ENCODE measurements at places on chromosomes 1 and 21. TPM values are rescaled to one million over a fixed set of nuclear protein-coding genes. Genes with fewer than 3 reads are reported as not detected.
A peak's percentile ranks its signal among the peaks of the same experiment; 100 is the strongest.

DNA sequence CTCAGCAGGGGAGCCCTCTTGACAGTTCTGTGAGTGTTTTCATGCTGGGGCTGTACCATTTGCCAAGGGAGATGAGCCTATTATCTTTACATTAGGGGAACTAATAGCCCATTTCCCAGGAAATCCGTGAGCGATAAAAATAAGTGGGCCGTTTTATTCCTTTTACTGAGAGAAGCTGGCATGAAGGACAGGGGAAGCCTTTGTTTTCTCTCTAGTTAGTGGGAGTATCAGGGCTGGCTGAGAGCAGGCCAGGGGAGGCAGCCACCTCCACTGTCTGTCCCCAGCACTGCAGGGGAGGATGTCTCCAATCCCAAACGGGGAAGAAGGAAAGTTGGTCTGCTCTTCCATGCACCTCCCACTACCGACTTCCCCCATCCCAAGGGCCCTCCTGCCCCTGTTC lies 2.5 kb downstream of the UBL4B start:
- H3K4me1 ChIP-seq = peaks cover 15% of the 10 kb centered on the region
- DNase-seq = no peak
- no peak overlapping the region for H3K4me3 ChIP-seq
- no peaks in the 10 kb centered on the region for H3K27me3 ChIP-seq
- H3K27ac ChIP-seq = no peak overlapping the region
- peaks cover 5% of the 10 kb centered on the region for H3K36me3 ChIP-seq

Gene LY9
- not detected for total RNA-seq

- H3K27me3 ChIP-seq = peaks cover 30% of the 10 kb centered on the region
- H3K4me1 ChIP-seq = peaks cover 22% of the 10 kb centered on the region
- H3K4me3 ChIP-seq = no peak overlapping the region
Observed at GRCh38 chr1:3404801-3405200, 49.7 kb upstream of the ARHGEF16 start.

DNA sequence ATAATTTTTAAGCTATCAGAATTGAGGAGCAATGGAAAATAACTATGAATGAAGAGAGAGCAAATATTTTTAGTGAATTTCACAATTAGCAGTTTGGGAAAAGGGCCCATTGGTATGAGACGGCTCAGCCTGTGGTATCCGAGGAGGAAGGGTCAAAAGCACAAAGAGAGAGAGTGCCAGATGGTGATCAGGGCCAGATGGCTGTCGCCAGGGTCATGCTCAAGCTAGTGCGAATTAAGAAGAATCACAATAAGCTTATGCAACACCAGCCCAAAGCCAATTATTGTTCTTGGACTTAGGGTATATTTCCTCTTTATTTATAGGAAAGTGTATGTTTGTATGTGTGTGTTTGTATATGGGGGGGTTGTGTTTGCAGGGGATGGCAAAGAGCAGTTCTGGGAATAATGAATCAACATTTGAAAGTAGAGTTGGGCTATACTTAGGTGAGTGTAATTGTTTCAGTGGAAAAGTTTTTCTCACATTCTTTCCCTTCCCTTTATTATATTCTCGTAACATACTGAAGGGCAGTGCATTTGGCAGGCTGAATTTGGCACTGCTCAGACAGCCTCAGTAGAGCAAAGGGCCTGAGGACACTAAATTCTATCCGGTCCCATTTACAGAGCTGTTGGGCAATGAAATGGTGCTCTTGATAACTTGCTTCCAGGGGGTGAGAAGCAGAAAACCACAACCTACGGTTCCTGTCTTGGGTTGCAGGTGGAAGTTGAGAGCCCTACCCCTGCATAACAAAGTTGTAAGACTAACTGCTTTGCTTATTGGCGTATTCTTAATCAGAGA lies 19.5 kb upstream of the DDR2 start:
- H3K4me1 ChIP-seq = no peaks in the 10 kb centered on the region
- no peak overlapping the region for H3K27ac ChIP-seq
- H3K4me3 ChIP-seq = no peak overlapping the region
- peaks cover 16% of the 10 kb centered on the region for H3K36me3 ChIP-seq
- no peak for DNase-seq

DNA sequence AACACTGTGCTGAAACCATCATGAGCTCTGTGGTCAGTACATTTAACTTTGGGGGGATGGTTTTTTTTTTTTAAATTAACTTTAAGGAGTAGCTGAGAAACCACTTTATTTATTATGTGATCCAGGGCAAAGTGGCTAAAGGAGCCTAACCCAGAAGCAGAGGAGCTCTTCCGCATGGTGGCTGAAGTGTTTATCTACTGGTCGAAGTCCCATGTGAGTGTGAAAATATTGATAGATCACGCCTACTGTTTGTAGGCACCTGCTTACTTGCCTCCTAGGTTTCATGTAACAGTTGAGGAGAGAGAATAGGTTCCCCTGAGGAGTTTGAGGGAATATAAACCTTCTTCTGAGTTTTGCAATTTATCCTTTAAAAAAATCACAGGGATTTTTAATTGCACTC lies 181.4 kb downstream of the ZP4 start:
- no peaks in the 10 kb centered on the region for H3K27me3 ChIP-seq
- no peak overlapping the region for H3K4me3 ChIP-seq
- no peaks in the 10 kb centered on the region for H3K4me1 ChIP-seq
- no peaks in the 10 kb centered on the region for H3K36me3 ChIP-seq

- peak overlapping the region; percentile 95 for H3K27ac ChIP-seq
- H3K36me3 ChIP-seq = peaks cover 12% of the 10 kb centered on the region
- H3K27me3 ChIP-seq = no peaks in the 10 kb centered on the region
- no peak for DNase-seq
- H3K4me1 ChIP-seq = peaks cover 66% of the 10 kb centered on the region
- H3K4me3 ChIP-seq = no peak overlapping the region
Observed at GRCh38 chr1:117096951-117097408, 24.6 kb downstream of the TRIM45 start.

DNA sequence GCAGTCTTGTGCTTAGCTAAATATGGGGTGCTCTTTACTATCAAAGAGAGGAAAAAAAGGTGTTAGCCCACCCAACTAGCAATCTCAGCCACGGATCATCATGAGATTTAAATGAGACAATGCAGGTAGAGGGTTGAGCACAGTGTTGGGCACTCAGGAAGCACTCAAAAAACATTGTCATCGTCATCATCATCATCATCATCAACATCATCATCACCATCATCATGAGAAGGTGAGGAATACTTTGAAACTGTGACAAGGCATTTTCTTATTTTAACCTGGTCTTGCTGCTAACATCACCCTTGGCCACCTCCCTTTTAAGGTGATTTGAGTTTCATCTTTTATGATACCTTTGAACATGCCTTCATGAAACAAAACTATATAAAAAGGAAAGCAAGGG lies 3.3 kb upstream of the MAPKAPK2 start:
- no peak overlapping the region for H3K27ac ChIP-seq
- DNase-seq = no peak
- peaks cover 10% of the 10 kb centered on the region for H3K4me1 ChIP-seq
- peaks cover 58% of the 10 kb centered on the region for H3K27me3 ChIP-seq

Gene PAQR6
- 30.1 TPM for total RNA-seq

- peaks cover 11% of the 10 kb centered on the region for H3K36me3 ChIP-seq
- peak within 1 kb of the TSS; percentile 78 for H3K4me3 ChIP-seq
- no peaks in the 10 kb centered on the region for H3K27me3 ChIP-seq
- H3K27ac ChIP-seq = peak within 1 kb of the TSS; percentile 64
- DNase-seq = peak; percentile 98
Observed at GRCh38 chr21:45287438-45288391, at the start of gene POFUT2. Gene POFUT2 (minus strand): TSS chr21:45287895. CDS start chr21:45287871, 24 bp downstream.

GRCh38 chr1:7578206-7578605 lies 192.9 kb upstream of the VAMP3 start:
- no peaks in the 10 kb centered on the region for H3K4me1 ChIP-seq
- H3K27ac ChIP-seq = no peak overlapping the region
- no peak overlapping the region for H3K4me3 ChIP-seq
- DNase-seq = peak; percentile 8
- peaks cover 7% of the 10 kb centered on the region for H3K27me3 ChIP-seq

Data from mesothelial cell of epicardium (in vitro differentiated cells).